ENCODE measurements at places on chromosomes 7 and 10.

DNA sequence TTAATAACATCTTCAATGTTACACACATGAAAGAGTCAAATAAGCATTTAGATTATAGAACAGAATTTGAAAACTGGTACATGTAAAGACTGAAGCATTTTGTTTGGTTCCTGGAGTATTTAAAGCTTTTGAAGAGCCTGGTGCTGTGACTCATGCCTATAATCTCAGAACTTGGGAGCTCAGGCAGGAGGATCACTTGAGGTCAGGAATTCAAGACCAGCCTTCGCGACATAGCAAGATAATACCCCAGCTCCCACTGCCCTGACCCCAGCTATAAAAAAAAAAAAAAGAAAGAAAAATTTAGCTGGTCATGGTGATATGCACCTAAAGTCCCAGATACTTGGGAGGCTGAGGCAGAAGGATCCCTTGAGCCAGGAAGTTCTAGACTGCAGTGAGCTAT is 87.8 kb downstream of the HDAC9 start:
- DNase-seq, result no peak

DNA sequence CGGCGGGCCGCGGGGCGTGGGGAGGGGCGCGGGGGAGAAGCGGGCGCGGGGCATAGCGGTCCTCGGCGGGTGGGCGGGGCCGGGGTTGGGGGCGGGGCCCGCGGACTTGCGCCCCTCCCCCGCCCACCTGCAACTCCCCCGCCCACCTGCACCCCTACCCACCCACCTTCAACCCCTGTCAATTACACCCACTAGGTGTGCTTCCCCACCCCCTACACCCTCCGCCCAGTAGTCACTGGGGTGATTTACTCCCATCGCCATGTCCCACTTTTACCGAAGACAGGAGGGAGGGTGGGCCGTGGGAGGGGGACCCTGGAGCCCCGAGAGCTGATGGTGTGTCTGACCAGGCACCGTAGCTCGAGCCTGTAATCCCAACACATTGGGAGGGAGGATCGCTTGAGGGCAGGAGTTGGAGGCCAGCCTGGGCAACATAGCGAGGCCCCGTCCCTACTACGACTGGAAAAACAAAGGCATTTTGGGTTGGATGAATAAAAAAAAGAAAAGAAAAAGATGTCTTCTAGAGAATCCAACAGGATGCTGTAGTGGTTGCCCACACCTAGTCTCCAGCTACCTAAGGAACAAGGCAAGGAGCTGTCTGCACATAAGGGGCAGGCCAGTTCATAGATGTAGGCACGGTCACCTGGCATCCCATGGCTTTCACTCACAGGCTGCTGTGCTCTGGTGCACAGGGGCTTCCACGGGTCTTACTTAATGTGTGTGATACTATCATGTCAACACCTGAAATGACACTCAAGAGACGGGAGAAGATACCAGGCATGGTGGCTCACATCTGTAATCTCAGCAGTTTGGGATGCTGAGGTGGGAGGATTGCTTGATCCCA is 761 bp downstream of the KCTD7 start:
- DNase-seq, result no peak

DNA sequence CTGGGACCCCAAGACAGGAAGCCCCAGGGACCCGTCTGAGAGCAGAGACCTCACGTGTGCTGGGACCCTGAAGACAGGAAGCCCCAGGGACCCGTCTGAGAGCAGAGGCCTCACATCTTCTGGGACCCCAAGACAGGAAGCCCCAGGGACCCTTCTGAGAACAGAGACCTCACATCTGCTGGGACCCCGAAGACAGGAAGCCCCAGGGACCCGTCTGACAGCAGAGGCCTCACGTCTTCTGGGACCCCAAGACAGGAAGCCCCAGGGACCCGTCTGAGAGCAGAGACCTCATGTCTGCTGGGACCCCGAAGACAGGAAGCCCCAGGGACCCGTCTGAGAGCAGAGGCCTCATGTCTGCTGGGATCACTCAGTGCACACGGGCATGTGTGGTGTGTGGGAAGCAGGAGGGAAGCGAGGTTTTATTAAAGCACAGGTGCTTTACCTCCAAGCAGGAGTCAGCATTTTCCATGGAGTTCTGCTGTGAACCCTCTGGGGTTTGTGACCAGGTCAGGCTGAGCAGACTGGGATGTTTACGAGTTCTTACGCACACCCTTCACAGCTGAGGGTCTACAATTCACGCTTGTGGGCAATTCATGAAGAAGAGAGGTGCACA is 590.6 kb downstream of the DNAJB6 start:
- DNase-seq, result no peak

DNA sequence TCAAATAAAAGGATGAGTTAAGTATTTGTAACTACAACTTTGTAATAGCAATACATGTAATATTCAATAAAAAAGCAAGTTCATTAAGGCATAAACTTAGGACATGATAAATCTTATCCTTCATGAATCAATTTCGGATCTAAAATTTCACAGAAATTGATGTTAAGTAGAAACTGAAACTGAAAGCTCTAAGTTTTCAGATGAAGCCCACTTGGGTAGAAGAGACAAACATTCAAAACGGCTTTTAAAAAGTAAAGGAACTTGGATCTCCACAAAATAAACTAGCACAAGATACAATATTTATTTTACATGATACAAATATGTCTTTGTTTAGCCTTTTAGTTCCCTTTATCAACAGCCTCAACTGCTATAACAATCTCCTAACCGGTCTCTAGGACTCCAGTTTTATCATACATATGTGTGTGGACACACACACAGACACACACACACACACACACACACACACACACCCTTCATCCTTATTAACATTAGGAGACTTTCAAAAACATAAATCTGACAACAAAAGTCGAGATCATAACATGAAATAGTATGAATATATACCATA is 83.7 kb downstream of the USP6NL start:
- DNase-seq, result no peak

DNA sequence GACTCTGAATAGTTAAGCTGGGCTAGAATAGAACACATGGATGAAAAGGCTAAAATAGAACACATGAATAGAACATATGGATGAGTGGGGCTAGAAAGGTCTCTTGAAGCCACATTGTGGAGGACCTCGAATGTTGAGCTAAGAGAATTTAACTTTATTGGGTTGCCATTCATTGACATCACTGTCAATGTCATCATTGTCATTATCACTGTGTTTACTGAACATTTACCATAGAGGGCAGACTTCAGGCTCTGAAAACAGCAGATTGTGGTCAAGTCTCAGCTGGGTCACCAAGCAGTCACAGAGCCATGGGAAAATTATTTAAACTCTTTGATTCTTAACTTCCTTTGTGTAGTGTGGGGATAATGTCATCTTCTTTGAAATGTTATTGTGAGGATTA is 80.4 kb downstream of the WDFY4 start:
- DNase-seq, result no peak

DNA sequence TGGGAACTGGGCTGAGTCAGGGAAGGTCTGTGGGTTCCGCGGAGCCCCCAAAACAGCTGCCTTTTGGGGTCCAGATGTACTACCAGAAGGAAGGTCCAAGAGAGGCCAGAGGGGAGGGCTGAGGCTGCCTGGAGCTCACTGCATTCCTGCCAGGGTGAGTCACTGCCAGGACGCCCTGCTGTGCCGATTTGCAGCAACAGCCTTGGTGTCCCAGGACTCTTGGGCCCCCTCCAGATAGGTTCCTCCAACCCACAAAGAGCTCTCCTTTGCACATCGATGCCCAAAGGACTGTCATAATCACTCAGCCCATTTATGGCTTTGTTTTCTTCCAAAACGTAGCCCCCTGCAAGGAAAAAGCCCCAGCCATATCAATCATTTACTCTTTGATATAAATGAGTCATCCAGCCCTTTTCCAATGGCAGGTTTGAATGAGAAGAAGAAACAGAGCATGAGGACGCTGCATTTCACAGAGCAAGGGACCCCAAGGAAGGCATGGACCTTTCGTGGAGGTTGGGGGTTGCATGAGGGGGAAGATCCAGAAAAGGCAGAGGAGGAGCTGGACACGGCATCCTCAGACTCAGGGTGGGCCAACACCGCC is 32.2 kb upstream of the COL13A1 start:
- DNase-seq, result no peak

DNA sequence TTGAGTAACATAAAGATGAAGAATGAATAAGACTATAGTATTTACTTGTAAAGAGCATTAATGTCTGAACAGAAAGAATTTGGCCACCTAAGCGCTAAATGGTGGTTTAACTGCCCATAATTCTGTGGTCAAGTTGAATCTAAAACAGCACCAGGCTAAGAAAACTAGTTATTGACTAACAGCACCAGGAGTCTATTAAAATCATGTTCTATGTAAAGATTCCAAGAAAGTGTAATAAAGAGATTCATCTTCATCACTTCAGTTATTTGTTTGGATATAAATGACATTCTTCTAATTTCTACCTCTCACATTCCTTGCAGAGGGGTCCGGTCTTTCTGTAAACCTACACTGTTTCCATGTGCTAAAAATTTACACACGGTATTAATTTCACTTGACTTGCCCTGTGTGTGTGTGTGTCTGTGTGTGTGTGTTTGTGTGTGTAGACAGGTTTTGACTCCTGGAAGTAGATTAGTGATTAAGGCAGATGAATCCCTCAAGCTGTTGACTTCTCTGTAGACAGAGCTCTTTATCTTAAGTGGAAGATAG is 84.4 kb downstream of the KLF6 start:
- no peak for DNase-seq

- no peak for DNase-seq
Observed at GRCh38 chr7:154493594-154493993, 441.4 kb downstream of the DPP6 start.

Data from activated T-helper 1 cell treated with anti-CD3 and anti-CD28 coated beads, Interleukin-2, amount 50 U/mL, for 16 hours (primary cell).